ENCODE measurements at places on chromosomes 2 and 18.

DNA sequence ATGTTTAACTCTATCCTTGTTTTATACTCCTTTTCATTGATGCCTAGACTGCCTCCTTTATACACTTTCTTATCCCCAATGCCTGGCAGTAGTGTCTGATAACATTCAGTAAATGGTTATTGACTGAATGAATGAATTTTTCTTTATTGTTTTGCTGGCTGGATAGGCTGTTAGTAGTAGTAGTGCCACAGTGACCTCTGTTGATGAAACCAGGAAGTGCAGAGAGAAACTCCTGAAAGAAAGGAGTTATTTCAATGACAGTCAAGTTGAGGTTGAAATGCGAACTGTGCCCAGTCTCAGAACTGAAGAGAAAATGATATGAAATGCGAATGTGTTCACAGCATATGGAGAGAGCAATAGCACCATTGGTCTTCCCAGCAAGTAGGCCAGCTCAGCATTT, 26.8 kb upstream of the SLC9A2 start:
- DNase-seq, result no peak

DNA sequence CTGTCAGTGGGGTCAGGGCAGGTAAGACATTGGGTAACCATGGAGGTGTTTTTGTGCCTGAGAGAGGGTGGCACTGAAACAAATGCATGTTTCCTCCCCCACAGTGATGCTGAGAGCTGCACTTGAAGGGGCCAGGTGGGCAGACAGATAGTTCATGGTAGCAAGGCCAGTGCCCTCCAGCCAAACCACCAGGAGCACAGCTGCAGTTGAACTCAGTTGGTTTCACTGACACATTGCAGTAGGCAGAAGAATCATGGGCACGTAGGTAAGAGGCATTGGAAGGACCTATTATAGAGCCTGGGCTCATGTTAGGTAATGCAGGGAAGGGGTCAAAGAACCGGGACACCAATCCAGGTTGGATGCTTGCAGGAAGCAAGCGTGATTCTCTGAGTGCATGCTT, 93.2 kb upstream of the ARL4C start:
- DNase-seq, result no peak

DNA sequence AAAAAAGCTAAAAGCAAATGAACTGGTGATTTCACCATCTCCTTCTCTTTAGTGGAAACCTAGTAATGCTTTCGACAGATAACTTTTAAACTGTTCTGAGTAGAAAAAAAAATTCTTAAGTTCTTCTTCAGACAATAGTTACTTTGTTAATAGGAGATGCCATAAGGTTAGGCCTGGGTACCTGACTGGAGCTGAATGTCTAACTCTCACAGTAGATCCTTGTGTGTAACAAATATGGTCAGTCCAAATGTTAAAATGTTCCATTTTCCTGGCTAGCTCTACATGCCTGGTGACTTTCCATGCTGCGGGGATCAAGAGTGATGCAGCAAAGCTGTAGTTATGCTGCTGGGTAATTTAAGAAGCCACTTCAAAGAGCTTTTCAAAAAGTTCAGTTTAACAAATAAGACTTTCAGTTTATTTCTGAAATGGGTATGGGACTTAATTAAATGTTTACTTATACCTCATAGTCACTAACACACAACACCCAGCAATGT, 264.0 kb upstream of the SESTD1 start:
- DNase-seq, result no peak

DNA sequence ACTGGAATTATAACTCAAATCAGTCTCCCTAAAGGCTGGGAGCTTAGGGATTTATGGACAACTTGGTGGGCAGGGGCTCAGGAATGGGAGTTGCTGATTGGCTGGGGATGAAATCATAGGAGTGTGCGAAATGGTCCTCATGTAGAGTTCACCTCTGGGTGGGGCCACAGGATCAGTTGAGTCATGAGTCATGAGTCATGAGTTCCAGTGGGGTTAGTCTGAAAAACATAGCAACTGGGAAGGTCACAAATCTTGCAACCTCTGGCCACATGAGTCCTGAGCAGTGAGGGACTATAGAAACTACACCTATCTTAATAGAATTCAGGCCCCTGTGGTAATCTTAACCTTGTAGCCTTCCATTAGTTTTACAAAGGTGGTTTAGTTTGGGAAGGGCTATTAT, 383.3 kb downstream of the RBM43 start:
- no peak for DNase-seq

DNA sequence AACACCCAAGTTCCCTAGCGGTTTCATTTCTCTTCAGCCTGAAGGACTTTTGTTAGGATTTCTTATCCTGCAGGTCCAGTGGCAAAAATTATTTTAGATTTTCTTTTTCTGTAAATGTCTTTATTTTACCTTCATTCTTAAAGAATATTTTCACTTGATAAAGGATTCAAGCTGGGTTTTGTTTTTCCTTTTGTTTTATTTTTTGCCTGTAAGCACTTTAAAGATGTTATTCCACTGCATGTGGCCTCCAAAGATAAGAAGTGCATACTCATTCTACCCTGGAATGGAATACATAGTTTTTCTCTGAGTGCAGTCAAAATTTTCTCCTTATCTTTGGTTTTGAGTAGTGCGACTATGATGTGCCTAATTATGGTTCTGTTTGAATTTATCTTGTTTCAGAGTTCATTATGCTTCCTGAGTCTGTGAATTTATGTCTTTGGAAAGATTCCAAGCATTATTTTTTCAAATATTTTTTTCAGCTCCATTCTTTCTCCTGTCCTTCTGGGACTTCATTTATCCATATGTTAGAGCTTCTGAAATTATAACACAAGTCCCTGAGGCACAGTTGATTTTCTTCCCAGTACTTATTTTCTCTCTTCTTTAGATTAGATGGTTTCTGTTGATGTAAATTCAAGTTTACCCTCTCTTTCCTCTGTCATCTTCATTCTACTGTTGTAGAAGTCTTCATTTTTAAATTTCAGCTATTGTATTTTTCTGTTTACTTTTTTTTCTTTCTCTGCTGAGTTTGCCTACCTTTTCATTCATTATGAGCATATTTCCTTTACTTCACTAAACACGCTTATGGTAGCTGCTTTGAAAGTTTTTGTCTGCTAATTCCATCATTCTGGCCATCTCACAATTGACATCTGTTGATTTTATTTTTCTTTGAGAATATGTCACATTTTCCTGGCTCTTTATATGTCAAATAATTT, 69.6 kb downstream of the MAPRE2 start:
- DNase-seq, result no peak

DNA sequence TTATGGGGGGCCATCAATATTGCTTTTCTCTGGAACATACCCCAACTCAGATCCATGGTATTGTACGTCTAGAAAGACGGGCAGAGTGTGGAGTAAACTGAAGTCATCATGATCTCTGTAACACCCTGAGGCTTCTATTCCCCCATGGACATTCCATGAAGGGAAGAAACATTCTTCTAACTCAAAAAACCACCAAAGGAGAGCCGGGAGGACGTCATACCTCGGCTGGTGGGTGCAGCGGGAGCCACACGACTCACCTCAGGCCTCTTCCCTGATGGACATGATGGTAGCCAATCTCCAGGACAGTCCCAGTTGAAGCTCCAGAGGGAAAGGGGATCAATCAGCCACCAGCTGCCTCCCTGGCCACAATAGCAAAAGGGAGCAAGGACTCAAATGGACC, 127.3 kb downstream of the MREG start:
- no peak for DNase-seq

DNA sequence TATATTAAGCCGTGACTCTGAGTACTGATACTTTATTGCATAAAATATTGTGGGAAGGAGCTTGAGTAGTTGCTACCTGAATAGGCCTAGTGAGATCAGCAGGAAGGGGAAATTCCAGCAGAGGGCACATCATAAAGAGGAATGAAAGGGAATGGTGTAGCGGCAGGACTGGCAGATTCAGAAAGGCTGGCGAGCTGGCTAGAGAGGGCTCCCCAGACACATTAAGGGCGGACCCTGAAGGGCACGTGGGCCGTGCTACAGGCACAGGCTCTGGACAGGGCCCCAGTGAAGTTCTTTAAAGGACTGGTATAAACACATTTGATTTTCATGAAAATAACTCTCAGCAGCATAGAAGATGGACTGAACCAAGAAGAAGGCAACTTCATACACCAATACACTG, 43.0 kb downstream of the PTPN2 start:
- no peak for DNase-seq

GRCh38 chr2:186590350-186590758, 498 bp downstream of the ITGAV start:
- no peak for DNase-seq

DNA sequence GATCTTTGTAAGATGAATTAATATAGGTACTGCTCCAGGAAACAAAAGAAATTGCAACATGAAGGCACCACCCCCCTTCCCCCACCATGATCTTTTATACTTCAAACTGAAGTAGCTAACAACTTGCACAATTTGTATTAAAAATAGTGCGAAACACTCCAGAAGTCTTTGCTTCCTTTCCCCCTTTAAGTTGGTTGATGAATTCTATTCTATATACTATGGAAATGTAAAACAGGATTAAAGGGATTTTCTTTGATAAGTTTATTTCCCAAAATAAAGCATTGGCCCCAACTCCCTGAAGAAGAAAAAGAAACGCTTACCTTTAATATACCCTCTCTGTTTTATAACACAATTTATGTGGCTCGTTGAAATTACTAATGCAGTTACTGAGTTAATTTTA, 227.1 kb downstream of the ARHGAP15 start:
- no peak for DNase-seq

- no peak for DNase-seq
These were observed 56.6 kb downstream of the UBE2E3 start for GRCh38 chr2:181036848-181037603.

DNA sequence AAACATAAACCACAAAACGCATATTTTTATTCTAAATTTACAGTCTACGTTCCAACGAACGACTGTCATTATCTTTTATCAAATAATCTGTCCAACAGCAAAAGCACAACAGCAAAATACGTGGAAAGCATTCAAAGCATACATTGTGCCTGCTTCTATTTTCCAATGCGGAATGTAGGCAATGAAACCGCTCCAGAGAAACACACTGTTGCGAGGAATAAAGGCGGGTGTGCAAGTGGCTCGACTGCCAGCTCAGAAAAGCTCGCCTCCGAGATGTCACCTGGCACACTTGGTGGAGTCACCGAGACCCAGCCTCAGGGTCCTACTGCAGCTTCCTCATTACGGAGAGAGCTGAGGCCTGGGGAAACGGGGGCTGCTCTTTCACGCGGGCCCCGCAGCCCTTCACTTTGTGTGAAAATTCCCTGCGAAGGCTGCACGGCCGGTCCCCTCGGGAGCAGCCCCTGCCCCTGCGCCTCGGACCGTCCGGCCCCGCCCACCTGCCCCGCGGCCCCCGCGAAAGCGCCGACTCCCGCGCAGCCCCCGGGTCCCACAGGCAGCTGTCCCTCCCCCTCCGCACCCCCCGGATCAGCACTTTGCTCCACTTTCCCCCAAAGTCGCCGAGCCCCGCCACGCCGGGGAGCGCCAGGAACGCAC, 752 bp downstream of the MGAT4A start:
- DNase-seq, result no peak

DNA sequence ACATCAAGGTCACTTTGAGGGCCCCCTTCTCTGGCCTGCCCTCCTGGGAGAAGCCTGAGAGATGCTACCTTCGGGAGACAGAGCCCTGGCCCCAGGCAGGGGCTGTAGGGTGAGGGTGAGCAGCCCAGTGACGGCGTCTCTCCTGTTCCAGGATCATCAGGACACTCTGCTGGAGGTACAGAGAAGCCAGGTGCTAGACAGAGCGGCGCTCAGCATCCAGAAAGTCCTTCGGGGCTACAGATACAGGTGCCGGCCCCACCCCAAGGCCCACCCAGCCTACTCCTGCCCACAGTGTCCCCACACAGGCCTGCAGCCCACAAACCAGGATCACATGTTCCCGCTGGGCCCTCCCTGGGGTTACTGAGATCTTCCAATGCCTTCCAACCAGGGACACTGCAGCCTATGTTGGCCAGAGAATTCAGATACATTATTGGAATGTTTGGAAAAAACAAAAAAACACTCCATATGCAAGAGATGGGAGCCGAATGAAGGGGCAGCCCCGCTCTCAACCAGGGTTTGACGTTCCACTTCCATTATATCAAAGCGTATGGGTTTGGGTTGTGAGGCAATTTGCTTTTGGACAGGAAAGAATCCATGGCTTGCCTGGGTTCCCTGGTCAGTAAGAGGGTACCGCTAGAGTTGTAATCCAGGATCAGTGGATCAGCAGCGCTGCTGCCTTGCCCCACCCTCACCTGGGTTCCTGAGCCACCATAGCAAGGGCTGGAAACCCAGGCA, 49.5 kb upstream of the GPR17 start:
- DNase-seq, result no peak

- no peak for DNase-seq
These were observed 8.6 kb downstream of the ARHGEF33 start for GRCh38 chr2:38898256-38898655.

DNA sequence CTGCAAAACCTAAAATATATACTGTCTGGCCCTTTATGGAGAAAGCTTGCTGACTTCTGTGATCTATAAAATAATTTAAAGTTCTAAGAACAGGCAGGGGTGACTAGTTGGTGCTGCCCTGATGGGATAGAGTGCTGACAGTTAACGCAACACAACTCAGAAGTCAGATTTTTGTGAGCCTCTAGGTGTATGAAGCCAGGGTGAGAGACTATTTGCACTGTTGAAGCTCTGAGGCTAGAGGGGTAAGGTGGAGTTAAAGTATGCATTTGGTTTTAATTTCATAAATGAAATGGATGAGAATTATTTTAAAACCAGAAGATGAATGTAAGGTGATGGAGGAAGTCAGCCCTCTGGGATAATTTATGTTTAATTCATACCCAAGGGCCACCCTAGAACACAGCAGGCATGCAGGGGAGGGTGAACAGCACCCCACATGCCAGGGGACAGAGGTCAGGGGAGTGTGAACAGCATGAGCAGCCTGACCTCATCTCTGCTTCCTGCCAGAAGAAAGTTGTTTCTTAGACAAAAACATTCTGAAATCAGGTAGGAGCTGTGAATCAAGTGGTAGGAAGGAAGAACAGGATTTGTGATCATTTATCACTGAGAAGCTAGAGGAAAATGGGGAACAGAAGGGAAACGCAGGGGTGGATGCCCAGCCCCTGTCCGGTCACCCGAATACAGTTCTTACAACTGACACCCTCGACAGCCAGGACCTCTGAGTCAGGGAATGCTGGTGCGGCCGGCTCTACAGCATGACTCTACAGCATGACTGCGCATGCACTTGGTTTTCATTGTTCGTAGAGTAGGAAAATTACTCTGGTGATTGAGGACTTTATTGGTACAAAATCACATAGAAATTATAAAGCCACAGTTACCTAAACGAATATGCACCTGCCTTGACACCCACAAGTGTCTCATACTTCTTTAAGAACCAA, 93.1 kb downstream of the MBP start:
- DNase-seq, result no peak

DNA sequence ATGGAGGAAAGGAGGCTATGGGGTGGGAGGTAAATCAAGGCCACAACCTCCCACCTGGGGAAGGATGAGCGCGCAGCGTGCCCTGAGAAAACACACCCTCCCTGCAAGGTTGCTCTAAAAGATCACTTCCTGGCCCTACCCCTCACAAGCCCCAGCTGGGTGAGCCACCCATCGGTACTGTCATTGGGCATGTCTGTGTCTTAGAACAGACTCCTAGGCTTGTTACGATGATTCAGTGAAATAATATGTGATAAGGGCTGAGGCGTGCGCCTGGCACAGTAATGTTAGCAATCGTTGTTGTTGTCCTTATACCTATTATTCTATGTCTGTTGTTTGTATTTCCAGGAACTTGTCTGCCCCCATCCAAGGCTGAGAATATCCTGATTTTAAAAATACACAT, 175.1 kb downstream of the ZFP36L2 start:
- no peak for DNase-seq

All from NCI-H187 treated with DMSO at 0.1 percent for 48 hours (cell line).